Activated gamma-delta T cell (primary cell): ENCODE measurements at places on chromosomes 4 and X.

DNA sequence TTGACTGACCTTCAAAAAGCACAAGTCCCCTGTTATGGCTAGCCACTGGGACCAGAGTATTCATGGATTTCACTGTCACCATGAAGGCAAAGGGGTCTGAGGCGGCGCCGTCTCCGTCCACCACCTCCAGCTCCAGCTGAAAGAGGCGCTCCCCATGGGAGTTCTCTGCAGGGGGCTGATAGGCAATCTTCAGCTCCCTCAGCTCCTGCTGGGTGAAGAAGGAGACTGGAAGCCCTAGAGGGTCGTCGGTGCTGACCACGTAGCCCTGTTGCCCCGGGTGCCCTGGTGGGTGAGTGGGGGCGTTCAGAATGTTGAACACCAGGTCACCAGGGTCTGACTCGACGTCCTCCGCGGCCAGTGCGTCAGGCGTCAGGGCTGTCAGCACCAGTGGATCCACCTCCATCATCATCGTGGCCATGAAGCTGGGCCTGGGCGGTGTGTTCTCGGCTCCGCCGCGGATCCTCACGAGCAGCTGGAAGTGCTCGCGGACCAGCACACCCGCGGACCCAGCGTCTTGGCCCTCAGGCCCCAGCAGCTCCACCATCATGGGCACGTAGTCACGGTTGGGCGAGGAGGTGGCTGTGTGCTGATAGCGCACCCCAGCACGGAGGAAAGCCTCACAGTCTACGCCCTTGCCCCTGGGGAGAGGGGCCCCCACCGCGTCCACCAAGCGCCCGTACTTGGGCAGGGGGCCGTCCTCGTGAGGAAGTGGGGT is 987 bp downstream of the FREM3 start:
- no peak for DNase-seq

DNA sequence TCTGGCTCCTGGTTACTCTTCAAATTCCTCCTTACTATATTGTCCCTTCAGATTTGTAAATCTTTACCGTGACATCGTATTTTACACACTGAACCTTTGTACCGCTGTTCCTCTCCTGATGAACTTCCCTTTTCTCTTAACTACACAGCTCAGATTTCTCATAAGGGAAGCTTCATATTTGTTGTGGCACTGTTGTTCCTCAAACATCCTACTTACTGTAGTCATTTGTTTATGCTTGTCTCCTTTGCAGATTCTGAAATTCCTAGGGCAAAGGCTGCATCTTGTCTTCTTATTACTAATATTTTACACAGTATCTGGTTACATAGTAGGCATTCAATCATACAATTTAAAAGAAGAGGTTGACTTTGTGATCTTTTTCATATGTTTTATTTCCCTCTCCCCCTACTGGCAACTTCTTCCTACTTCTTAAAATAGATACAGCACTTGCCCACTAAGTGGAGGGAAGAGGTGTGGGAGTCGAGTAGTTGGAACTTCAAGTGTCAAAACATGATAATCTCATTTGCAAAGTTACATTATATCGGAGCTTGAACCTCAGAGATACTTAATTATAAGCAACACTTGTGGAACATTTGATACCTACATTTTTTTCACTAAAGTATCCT is 50.0 kb downstream of the TET2 start:
- no peak for DNase-seq

GRCh38 chr4:90951037-90951436 is 823.8 kb downstream of the CCSER1 start:
- no peak for DNase-seq

- DNase-seq, result no peak
These were observed 10.2 kb downstream of the TEX13A start for GRCh38 chrX:105210258-105210657.

DNA sequence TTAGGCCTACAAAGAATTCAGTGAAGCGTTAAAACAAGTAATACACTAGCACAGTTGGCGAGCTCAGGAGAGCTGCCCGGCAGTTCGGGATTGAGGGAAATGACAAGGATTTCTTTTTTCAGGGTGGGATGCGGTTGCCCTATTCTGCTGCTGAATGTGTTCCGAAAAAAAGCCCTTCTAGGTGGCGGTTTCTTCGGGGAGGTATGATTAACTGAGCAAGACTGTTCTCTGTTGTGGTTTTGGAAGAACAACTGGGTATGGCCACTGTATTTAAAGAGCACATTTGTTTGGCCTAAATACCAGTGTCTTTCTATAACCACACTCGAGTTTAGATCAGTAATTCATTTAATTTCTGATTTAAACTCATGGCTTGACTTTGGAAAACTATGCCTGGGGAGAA is 459.7 kb upstream of the FAT1 start:
- no peak for DNase-seq

GRCh38 chrX:40550066-40550465 is 30.7 kb upstream of the ATP6AP2 start:
- DNase-seq, result no peak
